ENCODE measurements at places on chromosomes 4 and X.

- DNase-seq = no peak
Observed at GRCh38 chr4:124973716-124974115, 261.2 kb upstream of the ANKRD50 start.

DNA sequence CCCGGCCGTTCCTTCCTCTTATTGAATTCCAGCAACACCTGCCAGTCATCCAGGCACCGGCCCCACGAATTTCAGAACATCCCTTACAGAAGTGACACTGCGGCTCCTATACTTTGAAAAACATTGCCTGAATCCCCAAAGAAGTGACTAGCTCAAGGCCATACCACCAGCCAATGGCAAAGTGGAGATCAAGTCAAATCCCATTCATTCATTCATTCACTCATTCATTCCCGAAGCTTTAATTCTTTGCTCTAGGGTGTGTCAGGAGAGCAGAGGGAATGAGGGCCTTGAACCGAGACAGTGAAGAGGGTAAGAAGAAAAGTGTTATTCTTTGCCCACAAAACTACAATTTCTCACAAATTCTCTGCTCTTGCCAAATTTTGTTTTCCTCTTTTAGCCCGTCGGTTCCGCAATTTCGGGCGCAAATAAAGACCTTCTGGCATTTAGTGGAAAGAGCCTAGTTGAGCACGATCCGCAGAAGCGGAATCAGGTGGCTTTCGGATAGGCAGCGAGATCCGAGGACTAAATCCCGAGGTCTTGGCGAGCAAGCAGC, 824 bp upstream of the HMGB3 start:
- no peak for DNase-seq

GRCh38 chr4:41835321-41835995, 86.9 kb upstream of the PHOX2B start:
- no peak for DNase-seq

DNA sequence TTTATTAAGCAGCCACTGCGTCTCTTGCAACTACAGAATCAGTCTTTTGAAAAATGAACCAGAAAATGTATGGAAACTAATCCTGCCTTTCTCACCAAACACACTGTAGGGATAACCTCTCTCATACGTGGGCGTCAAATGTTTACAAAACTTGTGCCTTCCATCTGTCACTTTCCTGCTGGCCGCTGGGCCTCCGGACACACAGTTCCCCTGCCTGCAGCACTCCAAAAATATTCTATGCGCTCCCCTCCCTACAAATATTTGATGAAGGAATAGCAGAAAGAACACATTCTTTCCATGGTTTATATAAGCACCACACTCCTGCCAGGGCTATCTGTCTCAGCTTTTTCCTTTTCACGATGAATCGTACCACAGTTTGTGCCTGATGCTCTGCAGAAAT, 14.9 kb upstream of the CYTL1 start:
- no peak for DNase-seq

GRCh38 chr4:78545275-78546246, 6.0 kb upstream of the ANXA3 start:
- no peak for DNase-seq

- DNase-seq = no peak
Observed at GRCh38 chr4:133324491-133324890, 175.4 kb downstream of the PCDH10 start.

DNA sequence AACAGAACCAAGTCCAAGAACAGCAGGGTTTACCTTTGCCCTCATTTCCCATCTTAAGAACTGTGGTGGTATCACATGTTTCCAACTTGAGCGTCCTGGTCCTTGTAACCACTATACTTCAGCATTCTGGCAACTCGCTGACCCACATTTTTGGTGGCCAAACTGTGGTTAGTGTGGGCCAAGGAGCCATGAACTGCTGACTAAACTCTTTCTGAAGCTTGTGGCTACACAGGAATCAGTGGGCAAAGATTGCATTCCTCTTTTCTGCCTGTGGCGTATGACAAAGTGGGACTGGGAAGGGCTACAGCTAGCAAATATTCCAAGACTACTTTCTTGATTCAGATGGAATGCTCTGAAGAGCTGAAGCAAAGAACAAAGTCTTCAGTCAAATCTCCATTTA, 106.3 kb upstream of the MID1 start:
- DNase-seq = no peak

DNA sequence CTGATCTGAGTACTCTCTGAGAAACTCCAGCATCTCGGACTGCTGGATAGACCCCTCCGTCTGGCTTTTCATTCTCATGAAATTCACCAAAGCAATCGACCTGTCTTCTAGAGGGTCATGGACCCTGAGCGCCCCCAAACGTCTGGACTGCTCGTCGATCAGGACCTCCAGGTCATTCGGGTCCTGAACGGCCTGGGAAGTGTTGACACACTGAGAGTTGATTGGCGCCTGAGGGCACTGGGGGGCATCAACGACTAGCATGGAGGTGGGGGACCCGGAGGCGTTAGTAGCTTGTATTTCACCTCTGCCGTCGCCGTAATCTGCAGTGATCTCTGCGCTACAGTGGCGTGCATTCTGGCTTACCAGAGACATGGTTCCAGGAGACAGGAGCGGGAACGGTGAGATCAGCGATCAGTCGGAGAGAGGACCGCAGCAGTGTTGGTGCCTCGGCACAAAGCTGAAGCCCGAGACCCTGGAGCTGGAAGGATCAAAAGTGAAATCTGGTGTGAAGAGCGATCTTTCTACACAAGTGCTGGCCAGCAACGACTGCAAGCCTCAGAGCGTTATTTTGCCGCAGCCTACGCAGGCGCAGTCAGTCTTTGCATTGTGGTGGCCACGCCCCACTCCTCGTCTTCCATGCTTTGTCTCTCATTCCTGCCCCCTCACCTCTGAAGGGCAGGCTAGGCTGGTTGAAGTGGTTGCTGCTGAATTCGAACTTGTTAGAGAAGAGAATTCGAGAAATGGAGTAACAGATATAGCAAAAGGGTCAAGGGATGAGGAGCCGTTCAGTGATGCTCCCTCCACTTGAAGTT, at the start of gene MAGEE2:
Gene MAGEE2 (minus strand): TSS at position 575 of the 812 bp plus-strand sequence. CDS start 203 bp downstream, at position 372.
- DNase-seq = no peak

- DNase-seq = no peak
Observed at GRCh38 chr4:89117115-89117514, 5.8 kb downstream of the TIGD2 start.

DNA sequence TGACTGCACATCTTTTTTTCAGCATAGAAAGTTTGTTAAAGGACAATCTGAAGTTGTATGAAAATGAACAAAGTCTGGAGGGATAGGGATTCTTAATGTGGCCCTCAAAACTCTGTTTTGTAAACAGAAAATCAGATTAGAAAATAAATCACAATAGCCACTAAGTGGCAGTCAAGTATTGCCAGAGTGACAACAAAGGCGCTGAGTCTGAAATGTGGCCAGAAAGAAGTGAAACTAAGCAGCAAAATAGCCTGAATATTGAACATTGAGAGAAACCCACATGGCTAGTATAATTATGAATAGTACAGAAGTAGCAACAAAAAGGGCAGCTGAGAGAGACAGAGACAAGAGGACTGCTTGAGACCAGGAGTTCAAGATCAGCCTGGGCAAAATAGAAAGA, 81.1 kb upstream of the CT45A1 start:
- no peak for DNase-seq

- no peak for DNase-seq
Observed at GRCh38 chr4:147955827-147956558, 224.1 kb downstream of the ARHGAP10 start.

GRCh38 chr4:64781737-64782326, 372.6 kb upstream of the TECRL start:
- DNase-seq = no peak

- no peak for DNase-seq
Observed at GRCh38 chr4:74267998-74268606, 40.2 kb upstream of the EPGN start.

DNA sequence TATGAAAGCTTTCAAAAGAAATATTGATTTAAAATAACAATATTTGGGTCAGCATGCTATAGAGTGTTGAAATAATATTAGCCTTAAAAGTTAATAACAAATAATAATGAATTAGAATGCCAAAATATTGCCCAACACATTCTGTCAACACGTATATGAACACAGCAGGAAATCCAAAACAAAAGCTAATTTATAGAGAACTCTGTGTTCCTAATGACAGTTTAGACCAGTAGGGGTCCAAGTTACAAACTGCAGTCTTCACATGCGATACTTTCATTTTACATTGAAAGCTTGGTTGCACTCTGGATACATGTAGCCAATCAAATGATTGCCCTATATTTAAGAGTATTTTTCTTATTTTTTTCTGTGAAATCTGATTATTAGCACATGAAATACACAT, 274.4 kb downstream of the DCTD start:
- no peak for DNase-seq

DNA sequence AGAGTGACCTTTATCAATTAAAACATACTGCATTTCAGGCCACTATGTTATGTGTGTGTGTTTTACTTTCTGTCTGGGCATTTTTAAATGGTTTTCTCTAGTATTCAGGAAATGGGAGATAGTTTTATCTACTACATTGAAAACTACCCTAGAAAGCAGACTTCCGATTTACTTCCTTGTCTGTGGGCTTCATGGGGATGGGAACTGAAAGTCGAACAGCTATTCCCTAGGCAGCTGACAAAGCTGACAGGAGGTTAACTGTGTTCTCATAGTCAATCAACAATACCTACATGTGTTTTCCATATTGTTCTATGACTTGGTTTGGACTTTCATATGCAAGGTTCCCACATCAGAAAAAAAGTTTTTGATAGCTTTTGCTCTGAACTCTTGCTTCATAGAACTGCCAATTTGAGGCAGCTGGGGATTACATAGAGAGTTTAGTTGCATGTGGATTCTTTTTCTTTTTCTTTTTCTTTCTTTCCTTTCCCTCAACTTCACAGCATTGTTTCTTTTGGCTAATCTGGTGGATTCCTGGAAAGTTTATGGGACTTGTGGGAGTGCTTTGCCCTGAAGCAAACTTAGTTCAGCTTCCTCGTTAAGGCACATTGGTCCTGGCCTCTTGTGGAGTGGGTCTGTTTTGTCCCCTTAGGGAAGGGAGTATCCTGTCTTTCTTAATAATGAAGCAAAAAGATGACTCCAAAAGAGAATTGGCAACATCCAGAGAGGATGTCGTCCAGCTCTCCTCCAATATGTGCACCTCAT, 327.1 kb upstream of the GIMD1 start:
- DNase-seq = no peak

- no peak for DNase-seq
Observed at GRCh38 chr4:110532901-110533589, 57.1 kb downstream of the ENPEP start.

- no peak for DNase-seq
Observed at GRCh38 chrX:48648336-48648751, 35.3 kb upstream of the WAS start.

DNA sequence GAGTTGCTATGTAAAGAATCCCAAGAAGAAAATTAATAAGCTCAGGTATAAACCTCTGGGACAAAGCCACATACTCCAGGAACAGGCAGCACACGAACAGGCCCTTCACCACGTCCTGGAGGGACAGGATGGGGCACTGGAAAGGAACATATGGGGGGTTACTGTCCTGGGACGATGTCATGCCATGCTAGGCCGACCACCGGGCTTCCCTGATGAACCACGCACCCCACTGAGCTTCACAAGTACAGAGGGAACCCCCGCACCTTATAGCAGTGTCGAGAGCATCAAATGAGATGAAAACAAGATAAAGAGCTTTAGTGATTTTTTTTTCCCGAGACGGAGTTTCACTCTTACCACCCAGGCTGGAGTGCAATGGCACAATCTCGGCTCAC, 19.1 kb downstream of the NOP14 start:
- DNase-seq = no peak

GRCh38 chr4:544386-545105, 31.5 kb downstream of the TMEM271 start:
- no peak for DNase-seq

GRCh38 chr4:22874334-22874912, 181.7 kb downstream of the GBA3 start:
- DNase-seq = no peak

DNA sequence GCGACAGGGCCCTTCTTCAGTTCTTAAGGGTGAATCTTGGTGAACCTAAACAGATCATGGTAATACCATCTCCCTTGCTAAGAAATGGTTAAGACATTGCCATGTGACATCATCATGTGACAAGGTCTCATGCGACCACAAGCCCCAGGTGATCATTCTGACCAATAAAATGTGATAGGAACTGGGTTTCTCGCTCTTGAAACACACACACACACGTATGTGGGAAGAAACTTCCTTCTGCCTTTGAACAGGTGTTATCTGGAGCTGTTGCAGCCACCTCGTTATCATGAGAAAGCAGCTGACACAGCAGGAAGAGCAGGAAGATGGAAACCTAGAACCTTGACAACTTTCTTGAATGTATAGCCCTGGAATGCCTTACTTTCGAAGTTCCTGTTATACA, 10.2 kb downstream of the SOD3 start:
- DNase-seq = no peak

DNA sequence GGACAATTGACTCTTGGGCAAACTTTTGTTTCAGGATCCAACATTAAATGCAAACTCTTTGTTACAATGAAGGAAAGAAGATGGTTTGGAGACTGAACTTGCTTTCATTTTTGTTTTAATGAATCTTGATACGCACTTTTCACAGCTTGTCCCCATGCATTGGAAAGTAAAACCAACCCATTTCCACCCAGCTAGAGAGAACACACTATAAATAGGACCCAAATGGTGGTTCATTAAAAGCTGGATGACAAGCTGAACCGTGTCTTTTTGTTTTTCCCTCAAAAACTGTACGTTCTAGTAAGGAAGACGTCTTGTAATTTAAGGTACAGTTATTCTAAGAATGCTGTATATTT, 95.3 kb upstream of the EGFL6 start:
- no peak for DNase-seq

- DNase-seq = no peak
Observed at GRCh38 chrX:153764786-153765137, 713 bp downstream of the PLXNB3 start.

DNA sequence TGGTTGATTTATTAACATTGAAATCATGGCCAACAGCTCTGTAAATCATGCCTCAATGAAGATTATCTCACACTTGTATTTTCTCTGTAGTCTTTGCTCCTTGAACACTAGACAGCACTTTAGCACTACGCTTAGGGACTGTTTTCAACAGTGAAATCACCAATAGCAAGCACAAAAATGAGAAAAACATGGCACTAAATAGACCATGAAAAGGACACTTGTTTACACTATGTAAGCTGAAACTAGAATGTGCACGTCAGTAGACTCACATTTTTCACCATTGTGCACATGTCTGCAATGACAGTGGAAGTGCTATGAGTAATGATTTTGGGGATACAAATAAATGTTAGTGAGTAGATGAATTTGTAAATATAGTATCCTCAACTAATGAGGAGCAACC, 3.1 kb downstream of the BMP2K start:
- DNase-seq = no peak

- DNase-seq = no peak
Observed at GRCh38 chrX:7198499-7198898, 50.5 kb upstream of the PUDP start.

All from stimulated activated naive B cell treated with anti-CD40 and anti-IgM and Interleukin-4, amounts not matched to agents 10 μg/mL and 1 μg/mL and 100 μg/mL, for 72 hours (primary cell).